ENCODE measurements at places on chromosomes 3 and 15.
A peak's percentile ranks its signal among the peaks of the same experiment; 100 is the strongest.

DNA sequence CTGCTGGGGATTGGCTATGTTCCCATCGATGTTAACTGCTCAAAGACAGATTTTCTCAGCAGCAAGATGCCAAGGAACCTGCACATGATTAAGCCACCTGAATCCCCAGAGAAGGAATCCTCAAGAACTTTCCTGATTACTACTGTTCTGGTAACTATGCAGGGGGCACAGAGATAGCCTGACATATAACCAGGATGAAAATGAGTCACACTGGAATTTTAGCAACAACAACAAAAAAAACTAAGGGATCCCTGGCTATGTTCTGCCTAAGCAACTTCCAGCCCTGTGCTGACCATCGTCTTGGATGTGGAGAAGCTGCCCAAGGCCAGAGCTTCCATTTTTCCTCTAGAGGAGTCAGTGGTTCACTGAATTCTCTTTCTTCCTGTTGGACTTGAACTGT is 13.8 kb downstream of the RIOX2 start:
- no peak for DNase-seq

DNA sequence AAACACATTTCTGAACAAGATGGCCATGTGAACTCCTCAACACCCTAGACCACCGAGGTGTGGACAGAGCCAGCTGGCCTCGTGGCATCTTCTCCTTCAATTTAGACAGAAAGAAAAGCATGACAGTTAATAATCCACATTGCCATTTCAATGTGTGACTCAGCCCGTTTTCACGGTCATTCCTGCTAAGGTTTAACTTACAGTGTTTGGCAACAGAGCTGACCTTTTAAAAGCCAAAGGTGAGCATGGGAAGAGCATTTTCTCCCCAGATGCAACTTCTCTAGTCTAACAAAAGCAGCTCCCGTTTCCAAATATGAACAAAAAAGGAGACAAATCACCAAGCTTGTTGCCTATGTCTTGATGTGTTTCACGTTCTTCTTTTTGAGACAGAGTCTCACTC is 417.6 kb upstream of the WNT5A start:
- no peak for DNase-seq

DNA sequence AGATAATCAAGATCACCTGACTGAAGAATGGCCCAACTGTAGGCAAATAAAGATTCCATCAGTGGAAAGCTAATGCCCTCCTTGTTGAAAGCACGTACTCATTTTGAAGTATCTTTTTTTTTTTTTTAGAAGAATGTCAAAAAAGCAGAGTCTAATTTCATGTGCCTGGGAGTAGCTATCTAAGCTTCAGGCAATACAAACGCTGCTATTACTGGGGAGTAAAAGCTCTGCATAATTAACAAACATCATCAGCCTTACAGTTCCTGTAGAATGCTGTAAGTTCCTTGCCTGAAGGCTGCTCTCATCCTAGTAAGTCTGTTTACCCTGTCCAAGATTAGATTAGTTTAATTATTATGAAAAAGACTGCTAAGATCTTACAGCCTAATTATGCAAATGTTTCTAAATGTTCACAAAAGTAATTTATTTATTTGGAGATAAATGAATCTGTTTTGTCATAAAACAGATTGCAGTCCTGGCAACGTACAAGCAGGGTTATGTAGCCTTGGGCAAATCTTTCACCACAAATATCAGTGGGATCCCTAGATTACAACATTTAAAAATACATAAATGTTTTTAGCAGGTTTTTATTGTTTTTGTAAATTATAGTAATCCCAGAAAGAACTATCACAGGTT is 451.3 kb upstream of the AGTR1 start:
- DNase-seq, result no peak

DNA sequence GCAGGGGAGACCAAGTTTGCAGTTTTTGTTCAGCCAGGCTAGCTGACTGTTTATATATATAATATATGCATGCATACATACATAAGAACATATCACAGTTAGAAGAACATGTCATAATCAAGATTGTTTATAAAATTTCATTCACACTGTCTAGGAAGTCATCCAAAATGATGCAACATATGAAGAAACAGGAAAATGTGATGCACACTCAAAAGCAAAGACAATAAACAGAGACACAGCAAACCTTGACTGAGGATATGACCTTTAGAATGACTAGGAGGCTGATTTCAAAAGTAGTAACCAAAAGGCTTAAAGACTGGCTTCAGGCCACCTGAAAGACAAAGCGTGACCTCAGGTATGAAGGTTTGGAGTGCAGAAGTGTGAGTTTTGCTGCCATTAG is 166.2 kb upstream of the NDN start:
- DNase-seq, result no peak

DNA sequence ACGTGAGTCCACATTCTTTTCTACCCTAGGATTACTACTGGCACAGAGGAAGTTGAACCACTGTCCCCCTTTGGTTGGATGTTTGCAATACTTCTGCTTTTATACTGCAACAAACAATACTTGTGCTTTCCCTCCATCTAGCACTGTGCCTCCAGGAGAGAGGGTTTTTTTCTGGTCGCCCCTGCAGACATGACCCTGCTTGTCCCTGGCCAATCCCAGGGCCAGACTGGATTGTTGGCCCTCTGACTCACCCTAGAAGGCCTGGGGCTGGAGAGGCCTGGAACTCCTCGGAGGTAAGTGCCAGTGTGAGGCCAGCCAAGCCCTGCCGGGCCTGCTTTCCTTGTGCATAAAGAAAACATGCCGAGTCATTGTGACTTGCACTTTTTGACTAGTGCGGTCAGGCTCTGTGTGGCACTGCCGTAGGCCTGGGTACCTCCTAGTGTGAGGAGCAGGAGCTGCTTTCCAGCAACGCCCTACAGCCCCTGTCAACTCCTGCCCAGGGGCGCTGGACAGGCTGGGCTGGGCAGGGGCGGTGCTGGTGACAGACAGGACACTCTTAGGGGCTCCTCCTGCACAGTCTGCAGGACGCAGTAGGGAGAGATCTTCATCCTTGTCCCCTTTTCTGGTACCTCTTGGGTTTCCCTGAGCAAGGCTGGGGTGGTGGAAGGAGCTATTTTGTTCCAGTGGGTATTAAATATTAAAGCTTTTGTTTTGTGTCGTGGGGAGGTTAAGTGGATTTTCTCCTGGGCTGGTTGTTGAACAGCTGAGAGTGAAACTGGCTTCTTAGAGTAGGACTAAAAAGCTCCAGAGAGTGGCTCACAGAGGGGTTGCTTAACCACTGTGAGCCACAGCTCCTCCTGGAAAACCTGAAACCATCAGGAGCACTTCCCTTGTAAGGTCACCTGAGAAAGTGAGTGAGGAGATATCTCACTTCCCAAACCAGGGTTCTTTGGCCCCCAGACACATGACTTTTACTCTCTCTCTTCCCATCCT is 14.4 kb upstream of the TKT start:
- DNase-seq, result peak; percentile 38

- DNase-seq, result no peak
These were observed 81.6 kb upstream of the RPL32 start for GRCh38 chr3:12922881-12923431.

GRCh38 chr3:13075986-13076654 is 2.9 kb upstream of the IQSEC1 start:
- DNase-seq, result no peak

DNA sequence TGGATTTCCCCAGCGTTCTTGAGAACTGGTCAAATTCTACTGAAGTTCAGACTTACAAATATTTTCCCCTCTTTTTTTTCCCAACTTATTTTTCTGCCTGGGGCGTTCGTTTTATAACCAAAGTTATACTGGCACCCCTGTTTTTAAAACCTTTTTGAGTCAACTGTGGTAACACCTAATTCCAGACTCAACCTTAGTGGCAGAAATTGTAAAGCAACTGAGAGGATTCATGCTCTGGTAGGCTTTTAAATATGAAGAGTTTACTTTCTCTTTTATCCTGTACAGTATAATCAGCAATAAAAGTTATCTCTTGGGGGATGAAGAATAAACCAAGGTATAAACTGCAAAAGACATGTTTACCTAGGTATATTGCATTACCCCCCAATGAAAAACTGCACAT is 2.3 kb downstream of the IL5RA start:
- DNase-seq, result no peak

GRCh38 chr3:32376115-32376514 is 15.5 kb upstream of the CMTM7 start:
- DNase-seq, result no peak

DNA sequence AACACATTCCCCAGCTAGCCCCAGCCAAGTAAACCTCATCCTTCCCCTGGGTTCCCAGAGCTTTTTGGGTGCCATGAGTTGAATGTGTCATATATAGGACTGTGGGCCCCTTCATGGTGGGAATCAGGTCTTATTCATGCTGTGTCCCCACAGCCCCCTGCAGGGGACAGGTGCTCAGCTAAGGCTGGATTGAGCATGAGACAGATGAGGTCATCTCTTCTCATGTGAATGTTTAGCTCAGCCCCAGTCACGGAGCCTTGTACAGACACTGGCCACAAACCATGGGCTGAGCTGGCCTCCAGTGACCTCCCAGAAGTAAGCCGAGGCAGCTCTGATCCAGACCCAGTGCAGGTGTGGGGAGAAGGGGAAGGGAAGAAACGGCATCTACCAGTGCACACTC is 70.7 kb downstream of the C3orf70 start:
- DNase-seq, result no peak

- DNase-seq, result no peak
These were observed 6.7 kb downstream of the OTOL1 start for GRCh38 chr3:161503271-161503670.

GRCh38 chr3:80000022-80000421 is 232.2 kb upstream of the ROBO1 start:
- no peak for DNase-seq

DNA sequence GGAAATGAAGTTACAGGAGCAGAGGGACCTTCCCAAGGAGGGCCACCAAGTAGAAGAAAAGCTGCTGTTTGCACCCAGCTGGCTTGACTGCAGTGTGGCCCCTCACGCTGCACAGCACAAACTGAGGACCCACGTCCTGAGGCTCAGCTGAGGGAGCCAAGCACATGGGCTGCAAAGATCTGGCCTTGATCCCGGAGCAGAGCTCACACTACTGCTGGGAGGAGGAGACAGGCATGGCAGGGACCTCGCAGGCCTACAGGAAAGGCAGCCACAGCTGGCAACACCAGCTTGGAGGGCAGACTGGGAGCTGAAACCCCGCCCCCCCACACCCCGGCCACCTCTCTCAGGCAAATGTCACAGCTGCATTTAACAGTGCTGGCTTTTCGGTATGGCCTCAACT is 39.7 kb downstream of the KLHL25 start:
- no peak for DNase-seq

- DNase-seq, result no peak
These were observed 192.8 kb downstream of the UBE3A start for GRCh38 chr15:25245801-25246622.

- no peak for DNase-seq
These were observed 52.9 kb downstream of the EIF4E3 start for GRCh38 chr3:71672340-71672739.

GRCh38 chr3:123229145-123229544 is 27.4 kb downstream of the SEC22A start:
- no peak for DNase-seq

DNA sequence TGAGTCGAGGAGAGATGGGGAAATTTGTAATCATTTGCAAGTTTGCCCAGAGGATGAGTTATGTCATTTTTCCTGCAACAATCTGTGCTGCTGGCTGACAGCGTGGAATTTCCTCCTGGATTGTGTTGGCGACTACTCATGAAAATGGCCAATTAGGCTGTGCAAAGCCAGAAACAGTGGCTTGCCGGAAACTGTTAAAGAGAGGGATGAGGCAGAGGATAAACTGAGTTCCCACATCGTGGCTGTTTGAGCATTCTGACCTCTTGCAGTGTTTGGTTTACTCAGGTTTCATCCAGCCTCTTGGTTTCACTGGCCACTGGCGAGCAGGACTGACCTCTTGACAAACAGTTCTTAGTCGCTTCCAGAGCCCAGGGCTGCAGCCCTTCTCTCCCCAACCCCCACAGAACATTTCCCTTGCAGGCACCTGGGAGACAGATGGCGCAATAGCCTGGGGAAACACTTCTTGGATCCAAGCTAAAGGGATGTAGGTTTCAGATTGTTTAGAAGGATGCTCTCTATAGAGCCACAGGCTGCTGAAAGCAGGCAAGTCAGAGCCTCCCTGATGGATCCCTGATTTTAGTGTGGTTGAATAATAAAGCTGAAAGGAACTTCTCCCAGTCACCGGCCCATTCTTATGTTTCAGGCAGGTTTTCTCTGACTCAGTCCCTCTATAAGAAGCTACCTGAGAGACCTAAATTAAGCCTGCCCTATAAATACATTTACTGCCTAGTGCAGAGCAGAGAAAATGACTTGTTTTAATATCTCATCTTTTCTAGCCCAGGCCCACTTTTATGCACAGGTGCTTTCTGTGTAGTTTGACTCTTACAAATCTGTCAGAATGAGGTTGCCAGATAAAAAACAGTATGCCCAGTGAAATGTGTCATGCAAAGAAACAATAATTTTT is 92.8 kb upstream of the UBE2E1 start:
- no peak for DNase-seq

- DNase-seq, result peak; percentile 65
These were observed 316.9 kb upstream of the ICE2 start for GRCh38 chr15:60795889-60796288.

- DNase-seq, result no peak
These were observed 19.1 kb downstream of the ZNF710 start for GRCh38 chr15:90020021-90020735.

- no peak for DNase-seq
These were observed 28.1 kb upstream of the CLDN16 start for GRCh38 chr3:190359813-190360212.

DNA sequence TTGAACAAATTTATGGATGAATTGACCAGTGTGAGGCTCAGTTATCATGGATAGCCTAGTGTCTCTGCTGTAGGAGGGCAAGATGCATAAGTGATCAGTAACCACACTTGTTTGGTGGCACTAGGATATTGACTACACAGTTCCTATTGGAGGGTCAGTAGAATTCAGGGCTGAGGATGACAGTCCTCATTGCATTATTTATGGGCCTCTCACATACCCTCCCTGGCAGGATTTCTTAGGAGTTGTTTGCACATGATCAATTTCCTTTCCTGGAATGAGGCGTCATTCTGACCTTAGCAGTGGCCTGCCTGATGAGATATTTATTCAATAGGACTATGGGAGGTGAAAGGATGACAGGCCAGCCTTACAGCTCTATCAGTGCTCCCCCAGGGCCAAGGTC is 125.1 kb upstream of the AGBL1 start:
- DNase-seq, result no peak

GRCh38 chr15:81304226-81304625 is 19.7 kb downstream of the STARD5 start:
- no peak for DNase-seq

- no peak for DNase-seq
These were observed 5.0 kb downstream of the AMOTL2 start for GRCh38 chr3:134369231-134369741.

- peak; percentile 50 for DNase-seq
These were observed 71.0 kb downstream of the CCK start for GRCh38 chr3:42194943-42195510.

DNA sequence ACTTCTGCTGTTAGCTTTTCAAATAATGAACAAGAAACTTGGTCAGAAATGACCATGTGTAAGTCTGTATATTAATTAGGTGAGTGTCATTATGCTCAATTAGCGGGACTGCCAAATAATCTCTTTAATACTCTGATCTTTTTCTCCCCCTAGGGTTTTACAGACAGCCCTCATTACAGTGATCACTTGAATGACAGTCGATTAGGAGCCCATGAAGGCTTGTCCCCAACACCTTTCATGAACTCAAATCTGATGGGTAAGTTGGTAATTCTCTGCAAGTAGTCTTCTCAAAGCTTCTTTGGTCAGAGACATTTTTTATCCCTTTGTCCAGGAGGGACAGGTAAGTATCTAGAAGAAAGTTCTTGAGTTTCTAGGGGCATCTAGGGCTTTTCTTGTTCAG is 173.2 kb downstream of the TCF12 start:
- DNase-seq, result no peak

GRCh38 chr3:111906656-111907055 is 47.6 kb downstream of the PHLDB2 start:
- DNase-seq, result no peak
